H1 (cell line): ENCODE measurements at places on chromosomes 6 and 20. TPM values are rescaled to one million over a fixed set of nuclear protein-coding genes. Genes with fewer than 3 reads are reported as not detected.

Gene SYNE1
- total RNA-seq: 5.1 and 5.5 TPM in 2 replicates

Gene UBD
- total RNA-seq: not detected in 2 replicates

Gene ZSCAN12
- 8.6 and 9.6 TPM in 2 replicates for total RNA-seq

DNA sequence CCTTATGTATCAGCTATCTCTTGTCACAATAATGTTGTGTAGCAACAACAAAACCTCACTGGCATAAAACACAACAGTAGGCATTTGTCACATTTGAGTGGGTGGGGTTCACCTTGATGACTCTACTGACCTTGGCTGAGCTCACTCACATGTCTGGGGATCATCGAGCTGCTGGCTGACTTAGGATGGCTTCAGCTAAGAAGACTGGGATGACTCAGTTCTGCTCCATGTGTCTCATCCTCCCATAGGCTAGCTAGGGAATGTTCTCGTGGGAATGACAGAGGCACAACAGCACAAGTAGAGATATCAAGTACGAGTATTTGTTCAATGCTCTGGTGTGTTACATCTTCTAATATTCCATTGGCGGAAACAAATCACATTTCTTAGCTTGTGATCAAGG is 167.9 kb downstream of the PLCB1 start:
- DNase-seq: no peak

- DNase-seq: no peak
Observed at GRCh38 chr20:1494436-1494835, 3.2 kb upstream of the SIRPB2 start.

DNA sequence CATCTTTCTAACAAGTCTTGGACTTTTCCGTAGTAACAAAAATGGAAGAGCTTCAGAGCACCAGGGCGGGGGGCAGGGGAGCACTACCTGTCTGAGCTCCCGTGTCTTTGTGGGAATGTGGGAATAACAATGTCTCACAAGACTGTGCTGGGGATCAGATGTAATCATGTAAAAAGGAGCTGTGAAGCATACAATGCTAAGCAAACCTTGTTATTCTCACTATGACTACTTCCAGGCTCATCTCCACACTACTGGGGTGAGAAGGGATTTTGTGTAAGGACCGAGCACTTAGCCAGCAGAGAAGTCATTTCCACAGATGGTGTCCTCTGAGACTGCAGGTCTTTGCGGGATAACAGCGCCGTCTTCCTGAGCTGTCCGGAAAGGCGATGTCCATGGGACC is 27.1 kb downstream of the PRR18 start:
- DNase-seq: no peak

DNA sequence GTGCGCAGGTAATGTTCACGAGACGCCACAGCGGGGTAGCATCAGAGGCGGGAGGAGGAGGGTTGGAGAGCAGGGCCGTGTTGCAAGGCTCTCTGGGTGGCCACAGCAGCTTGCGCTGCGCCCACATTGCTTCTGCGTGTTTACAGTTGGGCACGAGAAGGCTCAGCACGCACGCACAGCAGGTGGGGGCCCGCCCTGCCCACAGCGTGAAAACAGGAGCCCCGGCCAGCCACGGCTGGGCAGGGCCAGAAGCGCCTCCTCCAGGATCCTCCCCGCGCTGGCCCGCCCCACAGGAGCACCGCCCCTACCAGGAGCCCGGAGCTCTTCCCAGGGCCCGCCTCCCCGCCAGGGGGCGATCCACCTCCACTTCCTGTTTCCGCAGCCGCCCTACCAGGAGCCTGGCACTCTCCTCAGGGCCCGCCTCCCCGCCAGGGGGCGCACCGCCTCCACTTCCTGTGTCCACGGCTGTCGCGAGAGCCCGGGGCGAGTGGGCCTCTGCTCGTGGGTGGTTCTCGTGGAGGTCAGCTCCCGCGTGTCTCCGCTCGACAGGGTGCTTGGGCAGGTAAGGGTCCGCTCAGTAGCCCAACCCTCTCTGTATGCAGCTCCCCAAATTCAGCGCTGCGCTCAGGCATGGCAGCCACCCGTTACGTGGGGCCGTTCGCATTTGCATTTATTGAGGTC is at the start of gene FAM50B:
Gene FAM50B (plus strand): TSS at position 449 of the 681 bp plus-strand sequence. CDS start 439 bp downstream, outside the sequence.
- peak; percentile 99 for DNase-seq

GRCh38 chr20:2255926-2256531 is 39.8 kb upstream of the TGM3 start:
- DNase-seq: no peak
